Stimulated activated CD8-positive, alpha-beta memory T cell treated with anti-CD3 and anti-CD28 coated beads, Interleukin-15, amount 100 ng/mL, for 48 hours (primary cell): ENCODE measurements at places on chromosomes 3 and 15.
A peak's percentile ranks its signal among the peaks of the same experiment; 100 is the strongest.

- no peak for DNase-seq
These were observed 232.0 kb downstream of the RAP2B start for GRCh38 chr3:153394017-153394416.

- no peak for DNase-seq
These were observed 246.7 kb downstream of the LPP start for GRCh38 chr3:188400494-188401243.

DNA sequence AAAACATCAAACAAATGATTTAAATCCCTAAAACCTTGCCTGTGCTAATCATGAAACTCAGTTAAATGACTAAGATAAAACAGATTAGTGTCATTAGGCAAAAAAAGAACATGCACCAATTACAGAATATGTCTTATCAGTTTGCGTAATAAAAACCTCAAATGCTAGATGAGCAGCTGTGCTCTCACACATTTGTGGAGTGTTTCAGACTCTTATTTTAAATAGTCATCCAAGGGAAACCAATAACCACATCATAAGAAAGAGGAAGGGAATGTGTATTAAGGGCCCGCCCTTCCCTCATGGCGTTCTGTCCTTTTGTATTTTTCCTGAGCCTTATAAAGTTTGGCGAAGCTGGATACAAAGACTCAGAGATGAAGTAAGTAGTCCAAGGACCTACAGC lies 6.6 kb downstream of the SAMMSON start:
- DNase-seq, result no peak

GRCh38 chr15:77606142-77607034 lies 26.3 kb downstream of the LINGO1 start:
- no peak for DNase-seq

DNA sequence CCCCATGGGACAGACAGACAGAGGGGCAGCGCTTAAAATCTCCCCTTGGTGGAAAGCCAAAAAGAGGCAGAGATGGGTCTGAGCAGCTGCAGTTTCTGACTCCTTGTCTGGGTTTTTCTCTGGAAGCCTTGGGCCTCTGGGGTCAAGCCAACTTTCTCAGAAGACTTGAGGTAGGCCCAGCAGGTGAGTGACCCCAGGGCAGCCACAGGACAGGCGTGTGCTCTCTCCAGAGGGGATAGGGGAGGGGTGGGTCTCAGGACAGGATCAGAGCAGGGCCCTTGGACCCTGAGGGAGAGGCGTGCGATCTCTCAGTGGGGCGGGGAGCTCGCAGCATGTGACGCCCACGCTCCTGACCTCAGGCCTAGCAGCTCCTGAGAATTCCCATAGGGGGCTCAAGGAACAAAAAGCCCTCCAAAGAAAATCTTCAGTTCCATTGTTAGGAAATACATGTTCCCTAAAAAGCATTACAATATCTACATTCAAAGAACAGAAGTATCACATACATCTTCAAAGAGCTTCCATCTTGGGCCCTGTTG lies 34.6 kb upstream of the DUSP7 start:
- DNase-seq, result no peak

DNA sequence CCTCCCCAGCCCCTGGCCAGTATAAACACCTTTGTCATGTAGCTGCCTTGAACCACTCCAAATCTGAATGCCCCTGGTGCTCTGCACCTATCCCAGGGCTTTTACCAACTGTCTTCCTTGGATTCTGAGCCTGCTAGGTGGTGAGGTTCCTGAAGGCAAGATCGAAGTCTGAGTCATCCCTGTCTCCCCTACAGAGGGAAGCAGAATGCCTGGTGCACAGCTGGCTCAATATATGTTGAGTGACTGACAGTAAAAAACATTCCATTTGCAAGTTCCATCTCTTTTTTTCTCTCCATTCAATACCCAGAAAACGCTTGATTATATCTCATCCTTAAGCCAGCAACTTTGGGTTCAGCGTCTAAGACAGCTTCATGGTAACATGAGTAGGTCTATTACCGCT lies 24.7 kb downstream of the SLC24A1 start:
- DNase-seq, result no peak

DNA sequence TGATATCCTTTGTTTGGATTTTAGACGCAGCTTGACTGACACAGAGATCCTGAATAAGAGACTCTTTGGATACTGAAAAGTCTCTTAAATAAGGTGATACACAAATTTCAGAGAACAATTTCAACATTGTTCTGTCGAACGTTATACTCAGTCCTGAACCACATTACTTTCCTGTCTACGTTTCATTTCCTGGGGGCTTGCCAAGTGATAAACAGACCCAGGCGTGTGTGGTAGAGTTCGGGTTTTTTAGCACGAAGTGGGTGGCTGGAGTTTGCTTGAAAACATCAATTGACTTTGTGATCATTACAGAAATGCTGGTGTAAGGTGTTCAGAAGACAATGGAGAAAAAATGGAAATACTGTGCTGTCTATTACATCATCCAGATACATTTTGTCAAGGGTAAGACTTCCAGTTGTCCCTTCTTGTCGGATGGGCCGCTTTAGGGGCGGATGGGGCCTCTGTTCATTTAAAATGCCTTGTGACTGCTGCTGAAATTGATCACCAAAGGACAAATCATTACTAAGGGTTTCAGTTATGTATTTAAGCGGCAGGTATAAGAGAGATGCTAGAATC lies at the start of gene CD96:
TSS of gene CD96 (plus strand) at position 287 of the 573 bp plus-strand sequence. CDS start at position 339, 52 bp downstream.
- peak; percentile 53 for DNase-seq

- no peak for DNase-seq
These were observed 225.6 kb downstream of the PDZRN3 start for GRCh38 chr3:73399106-73399505.

DNA sequence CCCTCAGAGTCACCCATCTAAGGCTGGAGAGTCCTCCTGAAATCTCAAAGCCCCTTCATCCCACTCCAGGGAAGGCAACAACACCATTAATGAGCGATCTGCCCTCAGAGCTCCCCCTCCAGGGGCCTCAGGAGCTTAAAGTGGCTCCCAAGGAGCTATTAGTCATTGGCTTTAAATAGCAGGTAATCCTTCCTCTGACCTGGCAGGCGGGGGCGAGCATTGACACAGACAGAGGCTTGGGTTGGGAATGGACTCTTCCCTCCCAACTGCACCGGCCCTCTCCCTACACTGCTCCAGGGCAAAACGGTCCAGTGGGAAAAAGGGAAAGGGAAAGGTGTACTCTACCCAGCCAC lies 1.4 kb downstream of the MFGE8 start:
- no peak for DNase-seq

GRCh38 chr3:81003008-81003645 lies 758.3 kb downstream of the GBE1 start:
- DNase-seq, result no peak

GRCh38 chr15:91866371-91866905 lies 12.9 kb downstream of the SLCO3A1 start:
- no peak for DNase-seq

DNA sequence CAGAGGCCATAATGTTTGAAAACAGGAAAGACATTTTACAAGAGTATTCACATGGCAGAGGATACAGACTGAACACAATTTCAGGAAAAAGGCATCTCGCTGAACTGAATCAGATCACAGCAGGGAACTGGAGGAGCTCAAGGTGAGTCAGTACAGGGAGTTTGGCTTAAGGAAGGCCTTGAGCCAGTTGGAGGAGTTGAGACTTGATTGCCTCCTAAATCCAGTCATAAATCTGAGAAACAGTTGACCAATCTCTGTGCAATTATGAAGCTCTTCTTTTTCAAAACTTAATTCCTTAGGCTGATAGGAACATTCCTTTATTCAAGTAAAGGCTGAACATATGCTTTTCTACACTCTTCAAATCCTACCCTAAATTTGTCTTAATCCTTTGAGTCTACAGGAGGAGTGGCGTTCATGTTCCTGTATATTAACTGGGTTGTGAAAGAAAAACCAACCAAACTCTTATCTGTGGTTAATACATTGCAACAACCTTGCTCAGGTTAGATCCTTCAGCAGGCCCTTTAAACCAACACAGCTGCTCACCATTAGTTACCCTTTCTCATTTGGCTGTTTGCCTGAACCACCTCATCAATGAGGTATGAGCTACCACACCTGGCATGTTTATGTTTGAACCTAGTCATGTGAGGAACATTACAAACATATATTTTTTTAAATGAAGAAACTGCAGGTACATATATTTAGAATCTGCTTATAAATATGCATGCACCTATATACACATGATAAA lies 404.1 kb upstream of the ATP11B start:
- no peak for DNase-seq

DNA sequence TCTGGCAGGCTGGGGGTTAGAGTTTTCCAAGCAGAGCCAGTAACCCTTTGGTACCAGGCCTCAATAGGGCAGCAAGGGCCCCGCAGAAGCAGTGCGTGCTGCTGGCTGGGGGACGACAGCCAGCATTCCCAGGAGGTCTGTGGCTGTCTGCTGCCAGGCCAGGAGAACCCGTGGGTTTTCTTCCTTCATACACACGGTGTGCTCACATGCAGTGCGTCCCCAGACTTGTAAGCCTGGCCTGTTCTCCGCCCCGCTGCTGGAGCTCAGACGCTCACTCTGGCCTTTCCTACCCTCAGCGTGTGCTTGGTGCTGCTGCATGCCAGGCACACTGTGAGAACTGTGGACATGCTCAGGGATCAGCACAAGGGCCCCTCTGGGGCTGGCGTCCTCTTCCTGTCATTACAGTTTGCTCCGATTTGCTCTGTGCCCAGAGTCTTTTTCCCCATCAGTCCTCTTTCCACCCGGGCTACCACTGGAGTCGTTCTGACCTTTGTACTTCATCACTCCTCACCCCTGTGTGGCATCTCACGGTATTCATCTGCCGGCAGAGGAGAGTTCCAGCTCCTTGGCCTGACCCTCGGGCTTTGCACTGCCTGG lies 149.5 kb downstream of the DNAJB8 start:
- no peak for DNase-seq

GRCh38 chr3:125582707-125583106 lies 12.6 kb downstream of the OSBPL11 start:
- no peak for DNase-seq

DNA sequence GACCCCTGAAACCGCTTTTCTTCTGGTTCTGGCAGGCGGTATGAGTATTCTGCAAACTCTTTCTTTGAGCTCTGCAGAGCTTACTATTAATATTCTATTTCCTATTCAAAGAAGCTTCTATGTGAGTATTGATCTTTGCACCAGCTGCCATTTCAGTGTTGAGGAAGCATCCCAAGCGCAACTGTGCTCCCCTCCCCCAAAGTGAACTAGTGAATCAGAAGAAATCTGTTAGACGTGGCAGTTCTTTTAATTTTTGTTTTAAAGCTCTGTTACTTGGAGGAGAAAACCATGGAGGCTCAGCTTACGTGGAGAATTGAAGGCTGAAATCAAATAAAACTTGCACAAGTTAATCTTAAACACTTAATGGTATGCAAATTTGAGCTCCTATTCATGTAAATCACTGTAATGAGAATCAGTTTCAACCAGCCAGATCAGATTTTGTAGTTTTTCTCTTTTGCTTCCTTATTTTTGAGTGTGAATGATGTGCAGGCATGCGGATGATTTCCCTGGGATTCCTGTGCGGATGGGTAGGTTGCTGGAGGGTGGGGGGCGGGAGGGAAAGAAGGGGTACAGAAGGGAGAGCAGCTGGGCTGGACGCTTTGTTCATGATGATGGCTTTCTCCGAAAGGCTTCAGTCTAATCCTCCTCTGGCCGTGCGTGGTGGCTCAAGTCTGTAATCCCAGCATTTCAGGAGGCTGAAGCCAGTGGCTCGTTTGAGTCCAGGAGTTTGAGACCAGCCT lies 16.1 kb upstream of the AGBL1 start:
- no peak for DNase-seq
